ENCODE measurements at places on chromosomes 12 and 14.

GRCh38 chr12:113537046-113537750 is 65.5 kb upstream of the LHX5 start:
- no peak for DNase-seq

DNA sequence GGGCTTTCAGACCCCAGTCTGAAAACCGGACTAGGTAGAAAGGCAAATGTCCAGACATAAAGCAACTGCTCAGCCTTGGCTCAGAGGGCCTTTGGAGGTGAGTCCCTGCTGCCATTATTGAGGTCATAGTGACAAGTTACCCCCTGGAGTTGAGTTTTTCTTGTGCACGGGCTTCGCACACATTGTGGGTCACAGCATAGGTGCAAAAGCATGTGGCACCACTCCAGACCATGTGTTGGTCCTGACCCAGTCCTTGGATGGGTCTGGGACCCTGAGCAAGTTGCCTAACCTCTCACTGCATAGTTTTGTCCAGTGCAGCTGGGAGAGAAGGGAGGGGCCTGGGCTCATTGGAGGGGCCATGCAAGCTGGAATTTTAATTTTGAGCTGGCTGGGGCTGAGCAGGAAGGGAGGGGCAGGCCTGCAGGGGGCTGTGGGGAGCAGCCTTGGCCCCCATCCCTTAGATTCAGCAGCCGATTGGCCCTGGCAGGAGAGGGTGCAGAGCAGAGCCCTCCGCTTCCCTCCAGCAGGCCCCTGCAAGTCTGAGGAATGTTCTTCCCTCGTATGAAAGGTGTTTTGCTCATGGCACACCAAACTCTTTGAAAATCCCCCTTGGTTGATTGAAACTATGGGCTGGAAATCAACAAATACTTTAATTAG is 4.2 kb upstream of the KRT5 start:
- DNase-seq: no peak

GRCh38 chr12:115230606-115231005 is 546.6 kb upstream of the TBX3 start:
- DNase-seq: no peak

DNA sequence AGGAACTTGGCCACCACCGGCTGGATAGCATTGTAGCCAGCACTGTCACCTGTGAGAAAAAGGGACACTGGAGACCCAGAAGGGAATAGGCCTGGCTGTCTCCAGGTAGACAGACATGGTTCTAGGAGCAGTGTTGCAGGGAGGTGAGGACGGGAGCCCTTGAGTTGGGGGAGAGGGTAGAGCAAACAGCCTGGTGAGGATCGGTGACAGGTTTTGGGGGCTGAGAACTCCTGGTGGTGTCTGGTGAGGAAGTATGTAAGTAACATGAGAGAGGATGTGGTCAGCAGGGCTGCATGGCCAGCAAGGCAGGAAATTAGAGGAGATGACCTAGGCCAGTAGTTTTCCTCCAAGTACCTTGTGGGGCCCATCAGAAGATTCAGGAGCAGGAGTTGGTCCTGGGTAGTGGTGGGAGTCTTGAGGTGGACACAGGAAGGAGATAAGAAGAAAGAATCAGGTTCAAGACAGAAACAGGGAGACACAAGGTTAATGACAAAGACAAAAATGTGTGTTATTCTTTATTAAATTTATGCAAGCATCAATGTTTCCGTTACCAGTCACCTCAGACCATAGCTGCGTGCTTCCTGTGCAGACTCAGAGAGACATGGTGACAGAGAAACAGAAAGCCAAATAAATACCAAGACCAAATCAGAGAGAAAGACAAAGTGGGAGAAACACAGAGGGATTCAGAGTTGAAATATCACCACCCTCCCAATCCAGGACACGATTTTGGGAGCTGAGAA is at the start of gene ARHGAP9:
TSS of gene ARHGAP9 (minus strand) at position 491 of the 740 bp plus-strand sequence. CDS start at position 31, 460 bp downstream.
- peak; percentile 59 for DNase-seq

- DNase-seq: no peak
These were observed 227.8 kb downstream of the TMEM117 start for GRCh38 chr12:44063671-44064070.

DNA sequence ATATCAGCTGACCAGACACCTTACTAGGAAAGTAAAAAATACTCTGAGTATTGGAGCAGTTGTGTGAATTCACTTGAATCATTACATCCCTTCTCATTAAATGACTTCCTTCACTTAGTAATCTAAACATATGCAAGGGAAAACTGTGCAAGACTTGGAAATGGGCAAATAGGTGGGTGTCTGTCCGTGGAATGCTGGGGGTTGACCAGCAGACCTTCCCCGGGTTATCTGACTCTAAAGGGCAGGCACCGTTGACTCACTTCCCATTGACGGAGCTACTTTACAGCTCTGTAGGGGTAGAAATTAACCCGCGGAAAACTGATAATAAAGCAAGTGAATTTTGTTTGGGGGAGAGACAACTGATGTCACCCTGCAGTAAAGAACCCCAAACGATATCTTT is 199.3 kb downstream of the TTC7B start:
- DNase-seq: no peak

GRCh38 chr12:53227836-53228235 is 4.2 kb downstream of the RARG start:
- DNase-seq: no peak

DNA sequence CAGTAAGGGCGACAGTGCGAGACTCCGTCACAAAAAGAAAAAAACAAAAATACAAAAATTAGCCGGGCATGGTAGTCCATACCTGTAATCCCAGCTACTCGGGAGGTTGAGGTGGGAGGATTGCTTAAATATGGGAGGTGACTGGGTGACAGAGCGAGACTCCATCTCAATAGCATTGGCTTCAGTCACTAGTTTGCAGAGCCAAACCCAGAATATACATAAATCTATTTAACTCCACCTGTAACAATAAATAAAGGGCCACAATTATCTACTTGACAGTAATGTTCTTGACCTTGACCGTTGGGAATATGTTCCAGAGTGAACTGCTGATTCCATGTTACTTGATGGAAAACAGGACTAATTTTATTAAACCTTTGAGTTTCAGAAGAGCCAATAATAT is 198.9 kb upstream of the MDGA2 start:
- no peak for DNase-seq

- no peak for DNase-seq
These were observed 5.8 kb downstream of the MARK3 start for GRCh38 chr14:103391048-103391447.

GRCh38 chr12:108424816-108425215 is 85.7 kb upstream of the CMKLR1 start:
- no peak for DNase-seq

- DNase-seq: no peak
These were observed 5.8 kb upstream of the GLT8D2 start for GRCh38 chr12:104055686-104056388.

- DNase-seq: no peak
These were observed 10.4 kb downstream of the NGB start for GRCh38 chr14:77260631-77261030.

DNA sequence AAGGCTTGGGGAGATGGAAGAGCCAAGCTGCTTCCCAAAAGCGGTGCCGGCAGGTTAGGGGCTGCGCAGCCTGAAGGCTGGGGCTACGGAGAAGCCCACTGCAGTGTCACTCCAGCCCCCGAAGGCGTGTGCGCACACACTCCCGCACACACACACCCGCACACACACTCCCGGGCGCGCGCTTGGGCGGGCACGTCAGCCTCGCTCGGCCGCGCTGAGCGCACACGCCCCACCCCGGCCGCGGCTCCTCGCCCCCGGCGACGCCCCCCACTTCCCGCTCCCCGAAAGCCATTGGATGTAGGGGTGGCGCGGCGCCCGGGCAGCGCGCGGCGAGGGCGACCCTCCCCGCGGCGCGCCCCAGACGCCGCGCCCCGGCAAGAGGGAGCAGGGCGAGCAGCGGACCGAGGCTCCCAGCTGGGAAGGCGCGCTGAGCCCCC is at the start of gene KCNK10:
TSS of gene KCNK10 (minus strand) at position 184 of the 437 bp plus-strand sequence. CDS start 471 bp downstream, outside the sequence.
- DNase-seq: no peak

GRCh38 chr12:65300679-65301349 is 22.3 kb downstream of the MSRB3 start:
- no peak for DNase-seq

- DNase-seq: no peak
These were observed 291.1 kb upstream of the TBX3 start for GRCh38 chr12:114974826-114975639.

Measured in stimulated activated CD4-positive, alpha-beta T cell treated with anti-CD3 and anti-CD28 coated beads, Interleukin-2, amount 100 ng/mL, for 4 hours (primary cell).